NCI-H524 treated with DMSO at 0.1 percent for 48 hours (cell line): ENCODE measurements at places on chromosomes 11 and 22.

GRCh38 chr22:41931701-41932269 lies 5.2 kb upstream of the TNFRSF13C start:
- DNase-seq = no peak

DNA sequence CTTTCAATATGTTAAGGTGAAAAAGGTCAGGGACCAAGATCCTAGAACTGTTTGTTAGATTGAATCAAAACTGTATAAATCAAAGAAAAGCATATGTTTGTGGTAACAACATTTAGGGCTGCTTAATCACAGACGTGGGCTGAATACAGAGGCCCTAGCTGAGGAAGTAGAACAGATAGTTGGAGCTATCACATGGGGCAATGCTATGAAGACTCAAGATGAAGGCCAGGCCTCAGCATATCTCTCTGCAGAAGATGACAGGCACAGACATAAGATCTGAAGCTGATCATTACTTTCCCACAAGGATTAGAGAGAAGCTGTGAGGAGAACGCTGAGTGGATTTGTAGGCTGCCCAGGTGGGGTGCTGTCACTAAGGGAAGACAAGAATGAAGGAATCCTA lies 158.6 kb upstream of the CARD18 start:
- DNase-seq = no peak

- DNase-seq = no peak
These were observed 555.8 kb downstream of the BUD13 start for GRCh38 chr11:116217006-116217405.

DNA sequence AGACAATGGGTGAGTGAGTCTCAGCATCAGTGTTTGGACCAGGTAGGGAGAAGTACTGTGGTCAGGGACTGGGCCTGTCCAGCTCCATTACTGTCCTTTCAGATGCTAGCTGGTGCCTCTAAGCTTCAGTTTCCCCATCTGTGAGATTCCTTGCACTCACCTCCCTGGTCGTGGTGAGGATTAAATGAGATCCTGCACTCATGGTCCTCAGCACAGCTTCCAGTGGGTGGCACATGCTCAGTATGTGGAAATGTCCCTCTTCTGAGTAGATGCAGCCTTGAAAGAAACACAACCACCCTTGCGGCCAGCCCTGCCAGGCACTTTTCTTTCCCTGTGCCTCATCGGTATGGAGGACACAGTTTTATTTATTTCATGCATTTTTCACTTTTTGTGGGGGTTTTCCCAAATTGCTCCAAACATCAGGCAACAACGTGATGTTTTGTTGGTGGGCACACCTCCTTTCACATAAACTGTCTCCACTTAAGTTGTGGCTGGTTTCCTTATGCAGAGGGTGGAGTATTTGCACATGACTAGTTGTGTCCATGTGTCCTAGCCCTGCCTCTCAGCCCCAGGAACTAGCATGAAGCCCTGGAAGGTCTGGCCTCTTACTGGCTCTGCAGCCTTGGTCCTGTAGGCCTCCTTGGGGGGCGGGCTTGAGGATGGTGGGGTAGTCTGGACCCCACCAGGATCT lies 1.1 kb downstream of the LZTR1 start:
- DNase-seq = no peak

- no peak for DNase-seq
These were observed 1404.2 kb downstream of the BRD1 start for GRCh38 chr22:48423481-48423911.

DNA sequence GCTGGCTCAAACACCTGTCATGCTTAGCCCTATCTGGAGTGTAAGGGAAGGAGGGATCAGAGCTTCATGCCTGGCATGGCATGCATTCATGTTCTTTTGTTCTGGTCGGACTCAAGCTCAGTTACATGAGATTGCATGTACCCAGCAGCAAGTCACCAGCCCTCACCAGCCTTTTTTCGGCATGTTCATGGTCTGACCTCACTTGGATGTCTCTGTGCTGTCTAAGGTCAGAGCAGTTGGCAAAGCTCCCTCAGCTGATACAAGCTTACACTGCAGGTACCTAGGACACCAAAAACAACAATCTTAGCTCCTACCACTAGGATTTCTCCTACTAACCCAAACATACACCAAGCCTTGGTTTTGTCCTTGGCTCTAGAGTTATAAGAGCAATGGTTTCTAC lies 152.6 kb downstream of the BARX2 start:
- no peak for DNase-seq

DNA sequence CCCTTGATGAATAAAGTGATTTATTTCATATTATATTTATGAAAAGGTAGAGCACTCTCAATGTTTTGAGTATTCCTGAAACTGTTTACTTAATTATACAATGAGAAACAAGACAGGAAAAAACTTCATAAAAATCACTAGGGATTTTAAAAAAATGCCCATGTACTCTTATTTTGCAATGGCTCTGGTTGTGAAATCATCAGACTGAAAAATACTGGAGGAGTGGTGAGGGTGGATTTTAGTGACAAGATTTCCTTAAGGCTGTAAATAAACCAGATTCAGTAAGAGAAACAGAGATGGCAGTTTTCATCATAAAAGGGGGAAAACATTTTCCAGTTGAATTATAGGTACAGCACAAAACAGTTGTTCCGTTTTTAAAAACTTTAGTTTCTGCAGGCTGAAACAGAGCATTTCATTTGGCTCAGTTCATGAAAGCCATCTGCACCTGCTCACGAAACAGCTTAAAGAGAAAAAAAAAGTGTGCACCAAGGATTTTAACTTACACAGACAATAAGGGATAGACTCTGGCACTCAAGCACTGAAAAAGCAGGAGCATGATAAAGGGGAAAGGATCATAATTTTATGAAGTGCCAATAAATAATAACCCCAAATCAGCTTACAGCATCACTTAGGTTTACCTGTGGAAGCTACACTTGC lies 100.7 kb downstream of the MAML2 start:
- DNase-seq = no peak
